Lower lobe of right lung (tissue), 2 donors: ENCODE measurements at places on chromosomes 3 and 15. TPM values are rescaled to one million over a fixed set of nuclear protein-coding genes. Genes with fewer than 3 reads are reported as not detected.

- H3K4me1 ChIP-seq, result peaks cover 43% of the 10 kb centered on the region
- no peak for DNase-seq
- H3K27me3 ChIP-seq, result no peaks in the 10 kb centered on the region
- peak overlapping the region; percentile 92 for H3K4me3 ChIP-seq
- H3K27ac ChIP-seq, result peak overlapping the region; percentile 96
These were observed 1.1 kb upstream of the WDR82 start for GRCh38 chr3:52279596-52279995.

GRCh38 chr15:96385195-96385594 is 54.7 kb downstream of the NR2F2 start:
- H3K4me3 ChIP-seq, result no peak overlapping the region
- no peaks in the 10 kb centered on the region for H3K27me3 ChIP-seq
- H3K4me1 ChIP-seq, result no peaks in the 10 kb centered on the region
- no peaks in the 10 kb centered on the region for H3K36me3 ChIP-seq
- no peak for DNase-seq

NRG4 gene
- 2.2 TPM for total RNA-seq

- peak; percentile 68 for DNase-seq
- no peak overlapping the region for H3K27ac ChIP-seq
- no peaks in the 10 kb centered on the region for H3K4me1 ChIP-seq
These were observed 136.4 kb upstream of the GOLGA6L4 start for GRCh38 chr15:84099181-84099580.

DNA sequence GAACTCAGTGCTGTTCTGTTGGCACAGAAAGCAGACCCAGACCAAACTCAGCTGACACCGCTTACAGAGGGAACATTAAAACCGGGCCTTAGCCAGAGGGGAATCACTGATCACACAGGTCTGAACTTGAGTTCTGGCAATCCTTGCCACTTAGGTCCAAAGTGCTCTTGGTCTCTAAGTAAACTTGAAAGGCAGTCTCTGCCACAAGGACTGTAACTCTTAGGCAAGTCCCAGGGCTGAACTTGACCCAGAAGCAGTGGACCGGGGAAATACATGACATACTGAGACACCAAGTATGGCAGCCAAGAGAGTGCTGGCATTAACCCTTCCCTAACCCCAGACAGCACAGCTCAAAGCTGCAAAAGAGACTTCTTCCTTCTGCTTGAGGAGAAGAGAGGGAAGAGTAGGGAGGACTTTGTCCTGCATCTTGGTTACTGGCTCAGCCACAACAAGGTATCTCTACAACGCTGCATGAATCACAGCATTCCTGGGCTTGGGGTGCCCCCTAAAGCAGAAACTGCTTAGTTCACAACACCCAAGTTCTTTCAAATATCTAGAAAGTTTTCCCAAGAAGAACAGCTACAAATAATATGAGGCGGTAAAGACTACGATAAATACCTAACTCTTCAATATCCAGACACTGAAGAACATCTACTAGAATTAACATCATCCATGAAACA is 32.5 kb downstream of the NAALADL2 start:
- H3K4me1 ChIP-seq, result no peaks in the 10 kb centered on the region
- H3K27ac ChIP-seq, result no peak overlapping the region
- no peaks in the 10 kb centered on the region for H3K36me3 ChIP-seq
- no peaks in the 10 kb centered on the region for H3K27me3 ChIP-seq

GRCh38 chr15:35667908-35668307 is 121.9 kb upstream of the DPH6 start:
- no peak for DNase-seq
- no peaks in the 10 kb centered on the region for H3K36me3 ChIP-seq
- H3K4me3 ChIP-seq, result no peak overlapping the region
- H3K27me3 ChIP-seq, result no peaks in the 10 kb centered on the region
- peaks cover 20% of the 10 kb centered on the region for H3K4me1 ChIP-seq

GRCh38 chr15:89776274-89777072 is at the start of gene MESP2:
Gene MESP2 (plus strand): TSS chr15:89776332. CDS start chr15:89776358, 26 bp downstream.
- peaks cover 18% of the 10 kb centered on the region for H3K4me1 ChIP-seq
- no peaks in the 10 kb centered on the region for H3K27me3 ChIP-seq
- DNase-seq, result peak; percentile 89
- H3K36me3 ChIP-seq, result no peaks in the 10 kb centered on the region
- peak within 1 kb of the TSS; percentile 53 for H3K4me3 ChIP-seq

- peaks cover 40% of the 10 kb centered on the region for H3K4me1 ChIP-seq
- H3K4me3 ChIP-seq, result no peak overlapping the region
- no peaks in the 10 kb centered on the region for H3K36me3 ChIP-seq
- DNase-seq, result no peak
- no peaks in the 10 kb centered on the region for H3K27me3 ChIP-seq
- peak overlapping the region; percentile 48 for H3K27ac ChIP-seq
These were observed 26.3 kb upstream of the EDEM1 start for GRCh38 chr3:5160940-5161858.

GRCh38 chr3:23735535-23736326 is 70.0 kb upstream of the UBE2E1 start:
- H3K27me3 ChIP-seq, result no peaks in the 10 kb centered on the region
- H3K4me1 ChIP-seq, result peaks cover 26% of the 10 kb centered on the region
- H3K27ac ChIP-seq, result no peak overlapping the region

DNA sequence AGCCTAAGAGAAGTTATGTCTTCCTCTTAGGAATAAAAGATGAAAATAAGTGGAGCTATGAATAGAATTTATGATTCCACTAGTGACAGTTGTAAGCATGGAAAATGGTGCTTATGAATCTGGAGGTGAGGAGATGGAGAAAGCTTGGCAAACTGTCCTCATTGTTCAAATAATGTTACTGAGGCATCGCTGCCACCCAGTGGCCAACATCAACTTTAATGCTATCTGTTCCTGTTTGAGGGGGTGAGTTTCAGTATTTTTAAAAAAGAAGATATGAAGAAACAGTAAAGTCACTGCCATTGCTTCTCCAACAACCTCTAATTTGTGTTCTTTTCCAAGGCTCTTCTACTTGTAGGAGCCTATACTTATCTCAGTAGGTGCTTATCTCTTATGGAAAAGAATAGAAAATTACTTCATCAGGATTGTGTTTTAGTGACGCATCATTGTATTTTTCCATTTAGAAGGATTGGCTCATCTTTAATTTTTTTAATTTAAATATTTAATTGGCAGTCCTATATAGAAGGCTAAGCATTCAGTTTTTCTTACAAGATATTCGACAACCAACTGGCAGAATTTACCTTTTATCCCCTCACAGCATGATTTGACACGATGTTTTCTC is 260.4 kb upstream of the P2RY1 start:
- no peak overlapping the region for H3K27ac ChIP-seq
- no peak overlapping the region for H3K4me3 ChIP-seq
- H3K4me1 ChIP-seq, result no peaks in the 10 kb centered on the region

- no peak overlapping the region for H3K4me3 ChIP-seq
- no peak for DNase-seq
- H3K27me3 ChIP-seq, result no peaks in the 10 kb centered on the region
- H3K4me1 ChIP-seq, result peaks cover 57% of the 10 kb centered on the region
These were observed 61.9 kb downstream of the HMG20A start for GRCh38 chr15:77482570-77482969.

SERINC4 gene
- total RNA-seq, result not detected

CHRNA5 gene
- 2.6 TPM for total RNA-seq

GRCh38 chr3:9036404-9037131 is 73.3 kb upstream of the RAD18 start:
- no peaks in the 10 kb centered on the region for H3K27me3 ChIP-seq
- H3K4me1 ChIP-seq, result peaks cover 18% of the 10 kb centered on the region
- H3K27ac ChIP-seq, result no peak overlapping the region

GRCh38 chr3:161420746-161421145 is 49.4 kb upstream of the SPTSSB start:
- no peak for DNase-seq
- H3K4me3 ChIP-seq, result no peak overlapping the region
- H3K4me1 ChIP-seq, result peaks cover 2% of the 10 kb centered on the region
- H3K36me3 ChIP-seq, result no peaks in the 10 kb centered on the region
- H3K27ac ChIP-seq, result no peak overlapping the region
- no peaks in the 10 kb centered on the region for H3K27me3 ChIP-seq

GRCh38 chr3:72230774-72231379 is 445.9 kb upstream of the PROK2 start:
- H3K4me3 ChIP-seq, result no peak overlapping the region
- no peak for DNase-seq
- no peaks in the 10 kb centered on the region for H3K4me1 ChIP-seq
- H3K27ac ChIP-seq, result no peak overlapping the region
- H3K27me3 ChIP-seq, result no peaks in the 10 kb centered on the region

EEFSEC gene
- total RNA-seq, result 15.6 TPM

ITIH3 gene
- 4.5 TPM for total RNA-seq

- no peaks in the 10 kb centered on the region for H3K4me1 ChIP-seq
- no peak overlapping the region for H3K27ac ChIP-seq
- H3K27me3 ChIP-seq, result no peaks in the 10 kb centered on the region
- DNase-seq, result no peak
- H3K36me3 ChIP-seq, result no peaks in the 10 kb centered on the region
These were observed 865.3 kb downstream of the MCTP2 start for GRCh38 chr15:95096651-95097050.

GRCh38 chr15:59746777-59747176 is 57.7 kb upstream of the BNIP2 start:
- H3K4me1 ChIP-seq, result no peaks in the 10 kb centered on the region
- no peaks in the 10 kb centered on the region for H3K36me3 ChIP-seq
- peaks cover 17% of the 10 kb centered on the region for H3K27me3 ChIP-seq
- no peak overlapping the region for H3K4me3 ChIP-seq

GRCh38 chr3:133991209-133991608 is 38.5 kb downstream of the SLCO2A1 start:
- peaks cover 27% of the 10 kb centered on the region for H3K4me1 ChIP-seq
- no peaks in the 10 kb centered on the region for H3K27me3 ChIP-seq
- DNase-seq, result no peak
- H3K27ac ChIP-seq, result peak overlapping the region; percentile 13
- no peaks in the 10 kb centered on the region for H3K36me3 ChIP-seq
- no peak overlapping the region for H3K4me3 ChIP-seq

GRCh38 chr3:111335512-111336303 is 206.3 kb upstream of the CD96 start:
- H3K36me3 ChIP-seq, result no peaks in the 10 kb centered on the region
- H3K4me3 ChIP-seq, result no peak overlapping the region
- no peak overlapping the region for H3K27ac ChIP-seq
- no peaks in the 10 kb centered on the region for H3K27me3 ChIP-seq
- DNase-seq, result no peak

DNA sequence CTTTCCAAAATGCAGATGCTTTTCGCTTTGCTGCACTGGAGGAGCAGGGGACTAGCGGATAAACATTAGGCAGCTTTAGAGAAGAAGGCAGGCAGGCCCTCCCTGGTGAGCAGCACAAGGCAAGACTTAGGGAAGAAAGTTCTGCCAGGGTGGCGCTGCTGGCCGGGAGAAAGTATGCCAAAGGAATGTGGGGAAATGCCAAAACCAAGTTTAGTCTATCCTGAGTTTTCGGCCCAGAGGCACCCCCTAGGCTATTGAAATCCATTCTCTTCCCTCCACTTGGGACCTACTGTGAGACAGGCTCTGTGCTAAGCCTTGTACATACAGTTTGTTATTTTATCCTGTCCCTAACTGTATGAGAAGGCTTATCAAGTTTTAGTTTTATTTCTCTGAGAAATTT is 9.2 kb downstream of the SHC4 start:
- H3K4me3 ChIP-seq, result no peak overlapping the region
- no peaks in the 10 kb centered on the region for H3K4me1 ChIP-seq
- no peak for DNase-seq
- H3K27ac ChIP-seq, result no peak overlapping the region
- H3K36me3 ChIP-seq, result no peaks in the 10 kb centered on the region

OIP5 gene
- total RNA-seq, result 0.62 TPM

DNA sequence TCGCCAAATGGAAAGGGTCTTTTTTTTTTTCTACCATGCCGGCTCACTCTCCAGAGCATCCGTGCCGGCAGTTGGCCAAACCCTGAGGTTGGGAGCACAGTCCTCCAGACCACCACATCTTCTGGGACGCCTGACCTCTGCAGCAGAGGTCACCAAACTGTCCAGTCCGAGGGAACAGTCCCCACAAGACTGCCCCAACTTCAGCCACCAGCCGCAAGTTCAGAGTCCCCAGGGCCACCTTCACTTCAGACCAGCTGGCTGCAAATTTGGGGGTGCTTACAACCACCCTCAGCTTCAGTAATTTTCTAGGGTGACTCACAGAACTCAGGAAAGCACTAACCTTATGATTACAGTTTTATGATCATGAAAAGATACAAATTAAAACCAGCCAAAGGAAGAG is 28.9 kb downstream of the PLA2G4D start:
- no peak overlapping the region for H3K4me3 ChIP-seq
- H3K4me1 ChIP-seq, result peaks cover 4% of the 10 kb centered on the region
- DNase-seq, result no peak
- no peaks in the 10 kb centered on the region for H3K27me3 ChIP-seq
- H3K36me3 ChIP-seq, result no peaks in the 10 kb centered on the region
- no peak overlapping the region for H3K27ac ChIP-seq

MESP1 gene
- 0.53 TPM for total RNA-seq

DNA sequence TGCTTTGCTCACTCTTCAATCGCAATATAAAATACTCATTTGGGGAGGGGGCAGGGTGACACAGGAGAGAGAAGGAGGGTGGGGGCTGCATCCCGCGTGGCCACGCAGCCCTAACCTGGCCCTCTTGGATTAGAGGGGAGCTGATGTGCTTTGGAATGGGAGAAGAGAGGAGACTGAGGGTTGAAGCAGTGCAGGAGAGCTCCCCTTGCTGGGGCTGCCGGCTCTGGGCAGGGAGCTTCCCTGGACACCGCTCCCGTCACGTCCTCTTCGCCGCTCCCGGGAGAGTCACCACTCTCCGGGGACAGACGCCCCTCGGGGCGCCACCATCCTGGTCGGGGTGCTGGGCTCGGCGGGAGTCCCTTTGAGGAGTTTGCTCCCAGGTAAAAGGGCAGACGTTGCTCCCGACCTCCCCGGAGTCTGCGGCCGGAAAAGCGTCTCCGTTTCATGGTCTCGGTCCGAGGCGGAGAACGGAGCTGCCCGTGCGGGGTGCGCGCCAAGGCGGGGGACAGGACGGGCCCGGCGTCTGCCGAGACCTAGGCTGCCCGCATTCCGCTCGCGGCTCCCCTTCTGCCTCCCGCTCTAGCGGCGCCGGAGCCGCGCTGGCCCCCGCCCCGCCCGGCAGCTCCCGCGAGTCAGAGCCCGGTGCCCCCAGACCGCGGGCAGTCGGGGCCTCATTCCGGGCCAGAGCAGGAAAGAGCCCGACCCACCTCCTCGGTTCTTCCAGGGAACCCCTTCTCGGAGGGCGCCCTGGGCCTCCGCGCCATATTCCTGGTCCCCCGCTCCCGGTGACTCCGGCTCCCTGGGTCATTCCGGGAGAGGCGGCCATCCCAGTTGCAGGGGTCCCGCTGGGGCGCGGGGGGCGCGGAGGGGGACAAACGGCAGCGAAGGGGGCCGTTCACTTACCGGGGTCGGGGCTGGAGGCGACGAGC is 603 bp downstream of the SLC7A14 start:
- peak overlapping the region; percentile 14 for H3K4me3 ChIP-seq
- DNase-seq, result no peak
- H3K27me3 ChIP-seq, result peaks cover 35% of the 10 kb centered on the region
- no peaks in the 10 kb centered on the region for H3K36me3 ChIP-seq

- H3K36me3 ChIP-seq, result no peaks in the 10 kb centered on the region
- peaks cover 97% of the 10 kb centered on the region for H3K4me1 ChIP-seq
- no peaks in the 10 kb centered on the region for H3K27me3 ChIP-seq
- peak overlapping the region; percentile 59 for H3K27ac ChIP-seq
These were observed 62.9 kb downstream of the FNDC3B start for GRCh38 chr3:172102123-172102882.

GRCh38 chr15:48360841-48361240 is 29.6 kb downstream of the DUT start:
- peaks cover 7% of the 10 kb centered on the region for H3K4me1 ChIP-seq
- no peaks in the 10 kb centered on the region for H3K36me3 ChIP-seq
- H3K4me3 ChIP-seq, result no peak overlapping the region
- H3K27ac ChIP-seq, result no peak overlapping the region
- H3K27me3 ChIP-seq, result no peaks in the 10 kb centered on the region

LNP1 gene
- 2.0 TPM for total RNA-seq

COL6A6 gene
- 12.8 TPM for total RNA-seq

CD200 gene
- 4.4 TPM for total RNA-seq
